ENCODE measurements at places on chromosomes 3 and 15. TPM values are rescaled to one million over a fixed set of nuclear protein-coding genes. Genes with fewer than 3 reads are reported as not detected.

Gene UCN2
- 0.32 TPM for total RNA-seq

Gene PAQR9
- total RNA-seq: not detected

Gene CADM2
- total RNA-seq: 0.83 TPM

GRCh38 chr3:16496408-16497222 lies 16.9 kb downstream of the RFTN1 start:
- H3K4me3 ChIP-seq: no peak overlapping the region
- no peak overlapping the region for H3K27ac ChIP-seq
- H3K27me3 ChIP-seq: no peaks in the 10 kb centered on the region
- peaks cover 28% of the 10 kb centered on the region for H3K4me1 ChIP-seq

GRCh38 chr3:39423436-39423970 lies 17.0 kb downstream of the RPSA start:
- no peak overlapping the region for H3K4me3 ChIP-seq
- no peaks in the 10 kb centered on the region for H3K36me3 ChIP-seq
- no peak for DNase-seq
- H3K4me1 ChIP-seq: no peaks in the 10 kb centered on the region
- no peak overlapping the region for H3K27ac ChIP-seq
- no peaks in the 10 kb centered on the region for H3K27me3 ChIP-seq

GRCh38 chr3:4732925-4733324 lies 239.8 kb downstream of the ITPR1 start:
- no peak overlapping the region for H3K27ac ChIP-seq
- no peak for DNase-seq
- no peak overlapping the region for H3K4me3 ChIP-seq
- peaks cover 10% of the 10 kb centered on the region for H3K36me3 ChIP-seq
- H3K4me1 ChIP-seq: peaks cover 31% of the 10 kb centered on the region
- no peaks in the 10 kb centered on the region for H3K27me3 ChIP-seq

DNA sequence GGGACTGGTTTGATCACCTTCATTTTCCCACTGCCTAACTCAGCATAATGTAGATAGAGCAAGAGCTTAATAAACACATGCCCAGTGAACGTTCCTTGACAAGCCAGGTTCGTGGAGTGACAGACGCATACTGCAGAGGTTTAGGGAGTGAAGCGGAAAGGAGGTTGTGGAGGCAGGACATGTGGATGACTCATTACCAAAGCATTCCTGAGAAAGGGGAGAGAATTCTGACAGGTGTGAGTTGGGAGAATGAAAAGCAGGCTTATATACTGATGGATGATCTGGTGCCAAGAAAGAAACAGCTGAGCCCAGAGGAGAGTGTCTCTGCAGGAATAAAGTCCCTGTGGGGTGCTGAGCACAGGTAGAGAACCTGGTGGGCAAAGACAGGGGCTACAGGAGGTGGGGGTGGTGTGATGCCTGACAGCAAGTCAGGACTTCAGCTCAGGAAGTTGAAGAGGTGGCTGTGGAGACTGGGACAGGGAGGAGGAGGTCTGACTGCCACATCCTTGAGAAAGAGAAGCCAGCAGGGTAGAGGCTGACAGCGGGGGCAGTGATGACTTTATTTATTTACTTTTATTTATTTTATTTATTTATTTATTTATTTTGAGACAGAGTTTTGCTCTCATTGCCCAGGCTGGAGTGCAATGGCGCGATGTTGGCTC lies 2.4 kb upstream of the RPL29 start:
- H3K36me3 ChIP-seq: peaks cover 21% of the 10 kb centered on the region
- no peak overlapping the region for H3K4me3 ChIP-seq
- H3K4me1 ChIP-seq: peaks cover 27% of the 10 kb centered on the region
- no peak for DNase-seq

GRCh38 chr3:128128251-128128650 lies 4.6 kb upstream of the RUVBL1 start:
- peaks cover 5% of the 10 kb centered on the region for H3K4me1 ChIP-seq
- H3K27ac ChIP-seq: no peak overlapping the region
- no peaks in the 10 kb centered on the region for H3K27me3 ChIP-seq
- H3K4me3 ChIP-seq: no peak overlapping the region

GRCh38 chr3:29601861-29602585 lies 321.2 kb downstream of the RBMS3 start:
- H3K4me3 ChIP-seq: no peak overlapping the region
- H3K27me3 ChIP-seq: no peaks in the 10 kb centered on the region
- no peaks in the 10 kb centered on the region for H3K36me3 ChIP-seq
- no peak for DNase-seq
- no peak overlapping the region for H3K27ac ChIP-seq

Gene MORC1
- total RNA-seq: not detected

- H3K27me3 ChIP-seq: no peaks in the 10 kb centered on the region
- no peak for DNase-seq
- no peaks in the 10 kb centered on the region for H3K36me3 ChIP-seq
- no peak overlapping the region for H3K4me3 ChIP-seq
- H3K27ac ChIP-seq: no peak overlapping the region
These were observed 14.5 kb upstream of the FAN1 start for GRCh38 chr15:30889196-30889595.
